ENCODE measurements at places on chromosomes 3 and 15.

DNA sequence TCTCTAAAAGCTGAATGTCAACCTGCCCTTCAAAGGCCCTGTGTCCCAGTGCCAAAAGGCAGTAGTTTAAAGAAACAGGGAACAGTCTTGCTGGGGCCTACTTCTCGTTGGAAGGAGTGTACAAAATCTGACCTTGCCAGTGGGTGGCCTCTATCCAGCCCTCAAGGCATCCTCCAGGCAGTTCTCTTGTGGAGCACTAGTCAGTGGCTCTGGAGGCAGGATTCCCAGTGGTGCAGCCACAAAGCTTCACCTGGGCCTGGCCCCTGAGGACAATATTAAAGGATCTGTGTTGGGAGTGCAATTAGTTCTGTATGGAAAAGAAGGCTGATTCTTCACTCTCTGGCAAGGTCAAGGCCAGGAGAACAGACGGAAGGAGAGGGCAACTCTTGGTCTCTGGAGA is 237.8 kb upstream of the ADAMTS9 start:
- DNase-seq: no peak

- no peak for DNase-seq
Observed at GRCh38 chr15:101718896-101719295, 5.4 kb downstream of the TARS3 start.

- DNase-seq: no peak
Observed at GRCh38 chr15:40847223-40847961, 3.5 kb downstream of the SPINT1 start.

- DNase-seq: no peak
Observed at GRCh38 chr3:17967111-17967510, 224.7 kb upstream of the TBC1D5 start.

DNA sequence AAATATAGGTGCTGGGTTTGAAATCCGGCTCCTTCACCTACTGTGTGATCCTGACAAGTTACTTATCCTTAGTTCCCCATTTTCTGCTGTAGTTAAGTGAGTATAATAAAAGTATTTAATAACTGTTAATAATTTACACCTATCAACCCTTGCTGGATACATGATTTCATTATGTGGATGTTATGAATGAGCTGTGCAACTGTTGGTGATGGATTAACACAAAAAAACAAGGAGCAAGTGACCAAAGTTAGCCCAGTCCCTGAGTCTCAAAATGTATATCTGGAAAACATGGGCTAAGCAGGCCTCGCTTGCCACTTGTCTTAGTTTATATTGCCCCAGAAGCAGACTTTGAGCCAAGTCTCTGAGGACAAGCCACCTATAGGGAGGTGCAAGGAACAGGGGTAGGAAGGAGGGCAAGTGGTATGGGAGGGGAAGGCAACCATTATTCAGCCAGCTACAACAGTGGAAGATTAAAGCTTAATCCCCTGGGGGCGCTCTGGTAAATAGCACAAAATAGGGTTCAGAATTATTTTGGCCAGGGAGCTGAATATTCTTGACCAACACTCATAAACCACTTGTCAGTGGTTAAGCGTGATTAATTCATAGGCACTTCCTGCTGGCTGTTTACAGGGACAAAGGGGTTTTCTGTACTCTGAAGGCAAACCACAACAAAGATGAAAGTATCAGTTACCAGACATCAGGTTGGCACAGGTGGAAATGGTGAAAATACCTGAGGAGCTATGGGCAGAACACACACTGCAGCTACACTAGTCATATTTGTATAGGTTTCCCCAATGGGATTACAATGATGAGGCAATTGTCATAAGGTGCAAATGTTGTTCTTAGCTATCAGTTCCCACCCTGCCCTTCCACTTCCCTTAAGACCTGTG is 76.2 kb downstream of the TRIM42 start:
- no peak for DNase-seq

- DNase-seq: no peak
Observed at GRCh38 chr3:48896936-48897335, 1.7 kb downstream of the SLC25A20 start.

DNA sequence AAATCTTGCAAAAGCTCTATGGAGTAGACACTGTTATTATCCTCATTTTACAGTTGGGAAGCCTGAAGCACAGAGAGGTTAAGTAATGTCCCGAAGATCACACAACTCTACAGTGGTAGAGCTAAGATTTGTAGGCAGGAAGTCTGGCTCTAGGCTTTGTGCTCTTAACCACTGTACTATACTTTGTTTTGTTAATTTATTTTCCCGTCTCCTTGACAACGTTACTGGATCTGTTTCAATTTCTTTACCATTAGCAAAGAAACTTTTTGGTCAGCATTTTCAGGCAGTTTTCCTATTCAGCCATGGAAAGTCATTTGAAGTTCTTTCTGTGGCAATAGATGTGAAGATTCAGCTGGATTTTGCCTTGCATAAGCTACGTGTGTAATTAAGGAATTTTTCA is 51.7 kb downstream of the OTOL1 start:
- no peak for DNase-seq

GRCh38 chr15:101086394-101087171 is 165.3 kb downstream of the CHSY1 start:
- no peak for DNase-seq

DNA sequence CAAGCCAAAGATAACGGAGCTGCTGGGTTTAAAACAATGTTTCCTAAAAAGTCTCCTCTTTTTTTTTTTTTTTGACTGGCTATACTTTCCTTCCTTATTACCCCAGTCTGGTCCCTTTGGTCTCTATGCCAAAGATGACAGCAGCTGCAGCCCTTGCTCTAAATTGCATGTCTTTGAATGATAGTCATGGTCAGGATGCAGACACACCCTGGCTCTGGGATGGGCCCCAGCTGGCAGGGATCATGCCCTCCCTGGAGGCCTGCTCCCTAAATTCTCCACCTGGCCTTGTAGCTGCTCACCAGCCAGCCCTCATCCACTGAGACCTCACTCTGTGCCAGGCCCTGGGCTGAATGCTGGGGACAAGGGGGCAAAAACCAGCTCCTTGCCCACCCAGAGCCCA is 95.8 kb downstream of the MESD start:
- DNase-seq: no peak

DNA sequence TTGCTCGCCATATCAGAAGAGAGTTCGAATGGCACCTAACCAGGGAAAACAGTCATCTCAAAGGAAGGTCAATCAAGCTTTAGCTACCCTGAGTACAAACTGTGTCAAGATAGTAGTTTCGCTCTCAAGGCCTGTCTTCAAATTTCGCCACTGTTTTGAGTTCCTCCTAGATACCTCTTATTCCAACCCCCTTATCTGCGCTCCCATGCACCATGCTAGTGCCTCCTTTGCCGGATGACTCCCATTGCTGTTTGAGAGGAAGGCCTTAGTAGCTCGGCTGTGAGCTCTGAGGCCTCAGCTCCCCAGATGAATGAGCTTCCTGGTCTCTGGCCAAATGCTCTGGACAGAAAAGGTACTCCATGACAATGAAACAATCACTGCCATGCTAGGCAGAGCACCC is 256.0 kb downstream of the ULK4 start:
- no peak for DNase-seq

DNA sequence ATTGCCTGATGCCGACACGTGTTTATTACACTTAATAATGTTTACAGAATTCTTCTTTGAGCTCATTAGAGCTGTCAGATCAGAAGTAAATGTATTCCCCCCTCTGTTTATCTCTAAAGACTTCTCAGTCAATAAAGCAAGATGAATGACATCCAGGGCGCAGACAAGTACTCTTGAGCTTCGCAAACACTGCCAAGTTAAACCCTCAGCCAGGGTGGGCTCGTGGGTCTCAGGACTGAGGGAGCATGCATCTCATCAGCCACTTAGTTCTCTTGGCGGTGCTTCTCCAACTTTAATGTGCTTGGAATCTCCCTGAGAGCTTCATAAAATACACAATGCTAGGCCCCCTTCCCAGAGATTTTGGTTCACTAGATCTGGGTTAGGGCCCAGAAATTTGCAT is 333.9 kb upstream of the THRB start:
- no peak for DNase-seq

- no peak for DNase-seq
Observed at GRCh38 chr3:71492974-71493771, 90.4 kb downstream of the FOXP1 start.

- DNase-seq: no peak
Observed at GRCh38 chr3:64972793-64973192, 285.0 kb upstream of the ADAMTS9 start.

DNA sequence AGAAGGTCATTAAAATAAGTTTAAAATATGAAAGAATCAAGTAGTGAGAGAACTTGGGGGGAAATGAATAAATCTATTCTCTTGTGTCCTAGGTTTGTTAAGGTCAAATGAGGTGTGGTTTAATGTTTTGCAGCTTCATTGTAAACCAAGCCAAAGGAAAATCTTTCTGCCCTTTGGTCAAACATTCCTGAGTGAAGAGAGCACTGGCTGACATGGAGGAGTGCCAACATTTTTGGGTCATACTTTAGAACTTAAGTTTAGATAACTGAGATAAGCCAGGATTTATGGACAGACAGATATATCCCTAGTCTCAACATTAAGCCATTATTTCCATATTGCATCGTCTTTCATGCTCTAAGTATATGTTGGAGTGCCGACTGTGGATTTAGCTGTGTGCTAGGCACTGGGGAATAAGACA is 66.4 kb downstream of the PTPRG start:
- DNase-seq: no peak
